ENCODE measurements at places on chromosomes 3 and 15.

DNA sequence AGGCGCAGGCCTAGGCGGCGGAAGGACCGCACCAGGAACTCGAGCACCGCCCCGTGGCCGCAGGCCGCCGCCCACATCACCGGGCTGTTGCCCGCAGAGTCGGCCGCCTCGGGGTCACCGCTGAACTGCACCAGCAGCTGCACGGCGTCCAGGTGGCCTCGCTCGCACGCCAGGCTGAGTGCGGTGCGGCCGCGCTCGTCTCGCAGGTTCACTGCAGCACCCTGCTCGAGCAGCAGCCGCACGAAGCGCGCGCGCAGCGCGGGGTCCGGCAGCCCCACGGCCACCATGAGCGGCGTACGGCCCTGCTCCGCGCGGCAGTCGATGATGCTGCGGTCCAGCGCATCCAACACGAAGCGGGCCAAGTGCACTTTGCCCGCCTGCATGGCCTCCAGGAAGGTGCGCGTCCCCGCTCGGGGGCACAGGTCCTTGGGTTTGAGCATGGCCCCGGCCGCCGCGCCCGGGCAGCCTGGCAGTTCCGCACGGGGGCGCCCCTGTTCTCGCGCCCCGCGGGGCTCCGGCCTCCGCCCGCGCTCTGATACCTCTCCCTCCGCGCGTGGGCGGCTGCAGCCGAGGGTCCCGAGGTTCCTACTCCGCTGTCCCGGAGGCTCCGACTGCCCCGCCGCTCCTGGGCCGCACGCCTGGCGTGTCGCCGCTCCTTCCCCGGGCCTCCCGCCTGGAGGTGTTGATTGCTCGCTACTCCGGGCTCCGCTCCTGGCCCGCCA, 556 bp downstream of the ANKRD63 start:
- DNase-seq, result peak; percentile 15

DNA sequence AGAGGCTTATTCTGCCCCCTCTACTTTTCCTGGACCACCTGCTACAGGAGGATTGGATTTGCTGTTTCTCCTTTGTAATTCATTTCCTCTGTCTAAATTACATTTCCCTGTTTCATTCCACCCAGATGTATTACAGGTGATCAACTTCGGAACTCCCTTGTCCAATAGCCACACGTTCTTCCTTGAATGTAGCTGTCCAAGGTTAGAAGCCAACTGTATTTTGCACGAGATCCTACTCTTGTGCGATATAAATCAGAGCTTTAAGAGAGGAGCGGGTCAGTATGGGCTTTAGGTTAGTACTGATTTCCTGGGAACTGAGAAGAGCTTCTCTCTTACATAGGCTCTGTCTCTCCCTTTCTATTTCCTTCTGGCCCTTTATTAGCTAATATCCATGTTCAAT, 20.5 kb downstream of the GJD2 start:
- DNase-seq, result no peak

DNA sequence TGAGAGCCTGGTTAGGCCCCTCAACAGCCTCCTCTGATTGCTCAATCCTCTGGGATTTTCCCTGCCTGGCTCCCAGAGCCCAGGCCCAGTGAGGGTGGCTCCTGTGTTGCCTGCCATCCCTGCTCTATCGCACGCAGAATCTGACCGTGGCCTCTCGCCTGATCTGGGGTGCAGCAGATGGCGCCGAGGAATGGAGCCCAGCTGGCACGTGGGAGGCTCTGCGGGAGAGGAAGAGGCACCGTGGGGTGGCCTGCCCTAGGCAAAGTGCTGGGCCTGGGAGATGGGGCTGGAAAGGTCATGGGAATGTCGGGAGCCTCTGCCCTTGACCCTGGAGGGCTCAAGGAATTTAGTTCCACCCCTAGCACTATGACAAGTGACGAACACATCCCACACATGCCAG, 10.3 kb downstream of the SV2B start:
- DNase-seq, result no peak

DNA sequence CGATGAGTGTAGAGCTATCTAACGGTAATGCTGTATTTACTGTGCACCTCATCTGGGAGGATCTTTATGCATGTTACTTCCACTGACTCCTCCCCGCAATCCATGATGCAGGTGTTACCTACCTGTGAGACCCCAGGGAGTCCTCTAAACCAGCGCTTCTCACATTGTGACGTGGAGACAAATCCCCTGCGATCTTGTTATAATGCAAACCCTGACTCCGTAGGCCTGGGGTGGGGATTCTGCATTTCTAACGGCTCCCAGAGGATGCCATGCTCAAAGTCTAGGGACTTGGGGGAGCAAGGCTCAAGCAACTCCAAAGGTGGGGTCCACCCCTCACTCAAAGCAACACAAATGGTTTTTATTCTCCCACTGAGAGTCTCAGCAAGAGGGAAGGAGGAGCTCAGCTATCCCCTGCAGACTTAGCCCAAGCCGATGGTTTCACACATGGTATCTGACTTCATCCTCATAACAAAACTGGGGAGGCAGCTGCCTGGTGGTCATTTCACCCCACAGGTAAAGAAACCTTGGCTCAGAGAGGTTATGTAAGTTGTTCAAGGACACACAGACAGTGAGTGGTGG, 63.6 kb downstream of the PCSK6 start:
- DNase-seq, result no peak

GRCh38 chr3:48664313-48664644, 1.6 kb upstream of the CELSR3 start:
- DNase-seq, result no peak

DNA sequence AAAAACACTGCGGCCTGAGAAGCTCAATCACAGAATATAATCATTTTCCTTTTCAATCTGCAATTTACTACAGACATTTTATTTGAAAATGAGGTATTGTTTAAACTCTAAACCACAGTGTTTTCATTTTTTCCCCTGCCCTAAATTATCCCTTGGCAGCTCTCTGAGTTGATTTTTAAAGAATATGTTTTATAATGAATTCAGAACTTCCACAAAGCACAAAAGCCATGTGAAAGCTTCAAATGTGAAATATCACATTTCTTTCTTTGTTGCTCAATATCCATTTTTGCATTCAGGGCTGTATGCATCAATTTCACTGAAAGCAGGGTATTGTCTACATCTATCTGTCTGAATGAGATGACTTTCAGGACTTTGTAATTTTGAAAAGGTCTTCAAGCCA, 813.6 kb upstream of the ALCAM start:
- no peak for DNase-seq

GRCh38 chr3:71092665-71093064, 490.9 kb downstream of the FOXP1 start:
- DNase-seq, result no peak

DNA sequence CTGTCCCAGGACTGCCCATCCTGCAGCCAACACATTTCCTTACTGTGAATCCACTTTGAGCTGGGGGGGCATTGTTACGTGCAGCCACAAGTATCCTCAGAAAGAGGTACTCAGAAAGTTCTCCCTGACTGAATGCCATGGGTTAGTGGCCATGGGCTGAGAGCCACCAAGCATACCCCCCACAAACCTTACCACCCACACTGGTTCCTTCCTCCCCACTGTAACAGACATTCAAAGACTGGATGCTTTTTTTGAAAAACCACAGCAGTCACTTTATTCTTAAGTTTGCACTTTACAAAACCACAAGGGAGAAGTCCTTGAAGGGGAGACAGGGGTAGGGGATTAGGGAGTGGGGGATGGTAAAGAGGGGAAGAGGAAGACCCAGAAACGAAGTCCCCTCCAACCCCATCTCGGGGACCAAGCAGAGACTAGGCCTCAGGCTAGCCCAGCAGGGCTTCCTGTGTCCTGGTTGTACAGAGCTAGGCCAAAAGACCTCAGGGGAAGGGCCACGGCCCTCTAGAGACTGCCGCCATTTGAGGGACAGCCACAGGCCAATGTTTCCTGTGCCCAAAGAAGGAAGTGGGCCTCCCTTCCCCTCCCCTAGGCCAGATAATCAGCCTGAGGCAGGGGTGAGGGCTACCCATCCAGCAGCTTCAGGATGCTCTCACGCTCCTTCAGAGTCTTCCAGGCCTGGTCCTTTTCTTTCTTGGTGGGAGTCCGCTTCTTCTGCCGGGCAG, 10.1 kb upstream of the CAMK1 start:
- no peak for DNase-seq

- no peak for DNase-seq
Measured at GRCh38 chr15:39479911-39480310, 101.0 kb upstream of the THBS1 start.

- DNase-seq, result no peak
Measured at GRCh38 chr3:37934631-37935289, 55.8 kb upstream of the VILL start.

- DNase-seq, result no peak
Measured at GRCh38 chr3:13007251-13007941, 65.8 kb downstream of the IQSEC1 start.

DNA sequence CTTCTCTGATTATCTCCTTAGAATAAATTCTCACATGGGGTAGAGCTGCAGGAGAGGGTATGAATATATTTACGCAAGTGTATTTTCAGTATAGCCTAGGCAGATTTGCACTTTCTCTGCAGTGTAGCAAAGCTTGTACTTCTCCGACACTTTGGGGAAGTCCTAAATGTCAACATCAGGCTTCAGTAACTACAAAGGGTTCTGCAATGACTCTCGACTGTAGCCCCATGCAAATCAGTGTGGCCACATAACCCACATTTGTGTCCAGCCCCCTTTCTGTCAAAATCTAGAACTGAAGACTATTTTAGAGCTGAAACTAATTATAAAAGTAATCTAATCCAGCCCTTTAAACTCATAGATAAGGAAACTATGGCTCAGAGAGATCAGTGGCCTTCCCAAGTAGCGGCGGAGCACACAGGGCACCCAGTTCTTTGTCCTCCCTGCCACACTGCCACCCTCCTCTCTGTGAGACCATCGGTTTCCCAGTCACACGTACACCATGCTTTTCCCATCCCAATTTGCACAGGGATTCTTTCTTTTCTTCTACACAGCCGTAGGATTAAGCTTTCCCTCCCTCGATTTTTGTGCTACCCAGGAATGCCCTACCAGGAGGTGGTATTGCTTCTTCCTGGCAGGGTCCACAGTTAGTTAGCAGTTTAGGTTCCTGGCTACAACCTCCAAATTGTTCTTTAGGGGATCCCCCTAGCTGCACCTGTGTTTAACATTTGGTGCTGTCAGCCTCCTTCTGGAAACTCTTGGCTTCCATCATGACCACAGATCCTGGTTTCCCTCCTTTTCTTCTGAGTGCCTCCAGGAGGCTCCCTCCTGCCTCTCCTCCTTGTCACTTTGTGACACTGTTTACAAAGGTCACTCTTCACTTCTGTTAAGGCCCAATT, 22.9 kb downstream of the MRAS start:
- no peak for DNase-seq

DNA sequence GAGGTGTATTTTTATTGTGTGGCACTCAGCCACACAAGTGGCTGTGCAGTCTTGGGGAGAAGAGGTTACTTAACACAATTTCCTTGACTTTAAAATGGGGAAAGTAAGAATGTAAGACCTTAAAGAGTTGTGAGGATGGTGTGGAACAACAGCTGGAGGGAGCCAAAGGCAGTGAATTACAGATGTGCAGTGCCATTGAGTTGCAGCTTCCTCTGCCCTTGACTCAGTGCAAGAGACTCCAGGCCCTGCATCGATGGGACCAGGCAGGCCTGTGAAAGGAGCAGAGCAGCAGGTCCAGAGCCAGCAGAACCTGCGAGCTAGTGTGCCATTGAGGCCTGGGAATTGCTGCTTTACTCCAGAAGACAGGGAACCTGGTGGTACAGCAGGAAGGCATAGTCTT, 27.2 kb downstream of the EEFSEC start:
- no peak for DNase-seq

GRCh38 chr15:69982037-69982436, 115.7 kb downstream of the TLE3 start:
- DNase-seq, result no peak

- DNase-seq, result no peak
Measured at GRCh38 chr3:126267169-126267975, 87.0 kb upstream of the ALDH1L1 start.

GRCh38 chr3:52403271-52403841, 41.5 kb downstream of the SEMA3G start:
- no peak for DNase-seq

GRCh38 chr3:23075496-23075895, 127.6 kb upstream of the UBE2E2 start:
- DNase-seq, result no peak

DNA sequence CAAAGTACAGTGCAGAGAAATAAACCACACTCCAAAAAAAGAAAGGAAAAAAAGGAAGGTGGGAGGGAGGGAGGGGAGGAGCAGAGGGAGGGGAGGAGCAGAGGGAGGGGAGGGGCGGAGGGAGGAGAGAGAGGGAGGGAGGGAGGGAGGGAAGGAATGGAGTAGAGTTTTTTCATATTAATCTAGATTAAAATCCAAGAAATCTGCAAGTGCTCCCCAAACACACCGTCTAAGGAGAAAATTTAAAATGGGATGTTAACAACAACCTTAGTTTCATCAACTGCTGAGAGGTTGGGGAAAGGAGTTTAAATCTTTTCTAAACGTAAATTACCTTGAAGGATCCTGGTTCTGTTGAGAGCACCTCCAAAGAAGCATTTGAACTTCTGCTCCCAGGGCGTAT, 6.6 kb downstream of the FSIP1 start:
- no peak for DNase-seq

GRCh38 chr3:122123850-122124249, 59.6 kb upstream of the CASR start:
- DNase-seq, result no peak

DNA sequence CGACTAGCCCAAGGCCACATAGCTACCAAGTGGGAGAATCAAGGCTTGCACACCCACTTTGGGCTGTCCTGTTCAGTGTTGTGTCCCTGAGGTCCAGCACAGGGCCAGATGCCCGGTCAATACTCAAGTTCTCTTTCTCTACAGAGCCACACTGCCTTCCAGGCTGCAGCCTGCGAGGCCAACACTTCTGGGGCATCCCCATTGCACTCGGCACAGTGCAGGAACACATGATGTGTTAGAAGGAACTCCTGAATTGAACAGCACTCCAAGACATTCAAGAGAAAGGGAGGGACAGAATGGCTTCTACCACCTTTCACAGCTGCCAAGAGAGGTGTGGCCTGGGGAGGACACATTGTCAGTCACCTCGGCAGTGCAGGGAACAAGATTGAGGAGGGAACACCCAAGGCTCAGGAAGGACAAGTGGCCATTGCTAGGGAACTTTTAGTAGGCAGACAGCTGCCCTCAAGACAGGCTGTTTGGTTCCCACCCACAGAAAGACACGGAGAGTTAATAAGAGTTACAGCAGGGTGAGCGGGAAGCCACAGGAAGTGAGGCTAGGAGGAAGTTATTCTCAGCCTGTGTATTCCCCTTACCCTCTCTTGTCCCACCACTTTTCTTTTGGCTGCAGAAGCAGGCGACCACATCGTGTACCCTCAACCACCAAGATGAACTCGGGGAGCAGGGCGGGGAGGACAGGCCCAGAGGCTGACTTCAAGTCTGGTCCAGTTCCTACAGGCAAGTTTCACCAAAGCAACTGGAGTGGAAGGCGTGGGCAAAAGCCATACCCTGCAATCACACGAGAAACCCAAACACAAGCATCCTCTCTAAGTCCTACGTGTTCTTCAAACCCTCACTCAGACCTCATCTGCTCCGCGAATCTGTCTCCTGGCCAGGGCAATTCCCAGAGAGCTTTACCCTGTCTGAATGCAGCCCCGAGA, 69.4 kb downstream of the SRGAP3 start:
- no peak for DNase-seq
